ENCODE measurements at places on chromosomes 5 and 9. TPM values are rescaled to one million over a fixed set of nuclear protein-coding genes. Genes with fewer than 3 reads are reported as not detected.

DNA sequence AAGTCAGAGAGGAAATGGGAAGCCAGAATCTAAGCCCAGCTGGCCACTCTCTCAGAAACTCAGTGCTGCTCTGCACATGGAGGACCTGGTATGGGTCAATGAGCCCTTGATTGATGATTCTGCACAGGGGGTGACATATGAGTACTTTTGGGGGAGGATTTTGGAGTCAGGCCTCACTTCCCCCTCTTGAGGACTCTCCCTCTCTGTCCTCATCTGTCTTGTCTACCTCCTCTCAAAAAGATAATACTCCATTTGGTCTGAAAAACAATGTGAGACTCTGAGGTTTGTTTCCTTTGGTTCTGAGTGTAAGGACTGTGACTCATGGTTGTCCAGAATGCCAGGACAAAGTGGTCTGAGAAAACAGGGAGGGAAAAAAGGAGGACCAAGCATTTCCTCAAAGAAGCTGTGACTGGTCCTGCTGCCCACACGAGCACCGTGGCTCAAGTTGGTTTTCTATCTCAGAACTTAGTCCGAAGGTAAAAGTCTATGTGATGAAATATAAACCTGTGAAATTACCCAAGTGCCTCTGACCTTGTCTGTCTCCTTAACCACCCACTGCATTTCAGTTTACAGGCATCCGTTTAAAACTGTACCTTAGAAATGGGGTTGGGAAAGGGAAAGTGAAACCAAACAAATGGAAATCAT, 11.1 kb downstream of the TTC39B start:
- DNase-seq: peak; percentile 84

PCDHA11 gene
- total RNA-seq: 0.11 TPM

GRCh38 chr9:10366171-10366779, 246.5 kb downstream of the PTPRD start:
- DNase-seq: no peak

DNA sequence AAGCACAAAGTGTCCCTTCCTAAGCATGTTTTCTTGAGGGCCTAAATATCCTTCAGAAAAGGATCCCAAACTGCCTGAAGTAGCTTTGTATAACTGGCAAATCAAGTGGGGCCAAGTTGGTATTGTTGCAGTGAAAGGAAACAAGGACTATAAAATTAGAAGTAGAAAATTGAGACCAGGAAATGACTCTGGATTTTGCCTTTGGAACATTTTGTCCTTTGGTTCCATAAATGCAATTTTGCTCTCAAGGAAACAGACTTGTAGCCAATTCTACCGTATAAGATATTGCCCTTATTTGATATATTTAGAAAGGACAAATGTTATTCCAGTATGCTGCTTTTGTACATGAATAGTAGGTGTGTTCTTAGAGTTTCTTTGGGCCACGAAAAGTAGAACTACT, 34.4 kb downstream of the RABGAP1 start:
- peak; percentile 13 for DNase-seq

SERINC5 gene
- total RNA-seq: 6.7 TPM

DNA sequence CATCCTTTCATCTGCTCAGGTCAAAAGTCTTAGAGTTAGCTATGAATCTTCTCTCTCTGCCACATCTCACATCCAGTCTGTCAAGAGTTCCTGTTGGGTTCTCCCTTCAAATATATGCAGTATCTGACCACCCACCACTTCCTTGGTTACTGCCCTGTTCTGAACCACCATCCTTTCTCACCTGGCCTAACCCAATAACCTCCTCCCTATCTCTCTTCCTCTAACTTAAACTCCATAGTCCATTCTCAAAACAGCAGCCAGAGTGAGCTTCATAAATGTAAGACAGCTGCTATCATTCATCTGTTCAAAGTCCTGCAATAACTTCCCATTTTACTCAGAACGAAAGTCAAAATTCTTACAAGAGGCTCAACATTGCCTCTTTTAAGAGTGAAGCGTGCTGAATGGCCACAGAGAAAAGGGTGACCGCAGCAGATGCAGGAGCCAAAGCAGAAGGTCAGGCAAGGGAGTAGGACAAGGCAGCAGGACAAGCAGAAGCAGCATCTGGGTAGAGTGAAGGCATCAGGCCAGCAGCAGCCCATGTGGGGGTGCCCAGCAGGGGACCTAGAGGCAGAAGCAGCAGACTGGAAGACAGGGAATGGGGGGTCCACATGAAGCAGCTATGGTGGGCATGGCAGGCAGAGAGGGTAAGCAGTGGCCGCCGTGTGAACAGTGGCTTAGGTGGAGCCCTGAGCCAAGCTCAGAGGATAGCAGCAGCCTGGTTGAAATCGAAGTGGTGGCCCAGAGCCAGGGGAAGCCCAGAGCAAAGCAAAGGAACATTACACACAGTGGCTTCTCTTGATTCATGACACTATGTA, 39.3 kb upstream of the CDC42SE2 start:
- no peak for DNase-seq

GRCh38 chr5:92749943-92750342, 831.1 kb downstream of the NR2F1-AS1 start:
- peak; percentile 38 for DNase-seq

AJM1 gene
- total RNA-seq: 3.1 TPM

DNA sequence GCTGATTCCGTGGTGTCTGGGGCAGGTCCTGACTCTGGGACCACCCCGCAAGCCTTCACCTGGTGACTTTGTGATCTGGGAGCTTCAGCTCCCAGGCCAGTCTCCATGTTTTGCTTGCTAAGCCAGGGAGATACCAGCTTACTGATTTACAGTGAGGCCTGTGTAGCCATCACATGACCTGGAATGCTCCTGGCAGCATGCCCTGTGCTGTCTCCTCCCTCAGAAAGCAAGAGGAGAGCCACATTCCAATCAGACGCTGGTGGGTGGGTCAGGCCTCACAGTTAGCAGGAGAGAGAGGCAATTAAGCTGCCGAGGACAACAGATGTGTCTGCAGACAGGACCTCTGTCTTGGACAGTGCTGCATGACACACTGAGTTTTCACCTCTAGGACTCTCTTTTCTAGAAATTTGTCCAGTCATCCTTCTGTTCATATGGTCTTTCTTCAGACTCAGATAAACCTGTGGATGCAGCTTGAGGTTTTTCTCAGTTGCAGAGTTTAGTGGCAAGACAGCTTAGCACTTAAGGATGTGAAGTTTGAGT, 24.4 kb upstream of the GRPEL2 start:
- peak; percentile 96 for DNase-seq

GRCh38 chr9:28272127-28272526, 698.8 kb upstream of the C9orf72 start:
- DNase-seq: no peak

DNA sequence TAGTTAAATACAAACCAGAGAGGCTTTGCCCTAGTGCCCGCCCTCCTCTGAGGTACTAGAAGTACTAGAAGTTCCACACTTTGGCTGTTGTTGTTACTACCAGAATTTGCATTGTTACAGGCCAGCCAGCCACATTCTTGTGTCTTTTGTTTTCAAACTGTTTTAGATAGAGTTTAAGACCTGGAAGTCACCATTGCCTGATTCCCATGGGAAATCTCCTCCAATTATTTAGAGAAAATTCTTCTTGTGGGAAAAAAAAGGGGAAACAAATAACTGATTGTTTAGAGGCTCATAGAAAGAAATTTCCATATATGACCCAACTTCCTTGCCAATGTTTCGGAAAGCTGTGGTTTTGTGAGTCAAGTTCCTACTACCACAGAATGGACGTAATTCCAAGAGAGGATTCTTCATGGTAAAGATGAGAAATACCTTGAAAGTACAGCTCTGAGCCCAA, 252.2 kb downstream of the GOLPH3 start:
- DNase-seq: peak; percentile 41

GRCh38 chr5:55517804-55518203, 17.0 kb downstream of the PLPP1 start:
- no peak for DNase-seq

ACSL6 gene
- not detected for total RNA-seq

- DNase-seq: peak; percentile 98
Observed at GRCh38 chr9:3875361-3876132, 349.7 kb upstream of the RFX3 start.

DNA sequence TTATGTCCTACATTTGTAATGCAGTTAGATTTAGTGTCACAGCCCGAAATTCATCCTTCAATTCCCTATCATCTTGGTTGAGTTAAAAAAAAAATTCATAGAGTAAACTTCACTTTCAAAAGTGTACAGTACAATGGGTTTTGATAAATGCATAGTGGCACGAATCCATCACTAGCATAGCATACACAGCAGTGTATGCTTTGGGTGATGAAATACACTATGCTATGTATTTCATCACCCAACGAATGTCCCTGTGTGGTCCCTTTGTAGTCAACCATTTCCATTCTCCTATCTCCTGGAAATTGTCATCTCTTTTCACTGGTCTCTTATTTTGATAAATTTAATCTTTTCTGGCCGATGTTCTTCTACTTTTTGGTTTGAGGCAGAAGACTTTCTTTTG, 129.4 kb upstream of the BASP1 start:
- no peak for DNase-seq

- DNase-seq: peak; percentile 60
Observed at GRCh38 chr9:70589571-70590314, 175.3 kb upstream of the KLF9 start.

DNA sequence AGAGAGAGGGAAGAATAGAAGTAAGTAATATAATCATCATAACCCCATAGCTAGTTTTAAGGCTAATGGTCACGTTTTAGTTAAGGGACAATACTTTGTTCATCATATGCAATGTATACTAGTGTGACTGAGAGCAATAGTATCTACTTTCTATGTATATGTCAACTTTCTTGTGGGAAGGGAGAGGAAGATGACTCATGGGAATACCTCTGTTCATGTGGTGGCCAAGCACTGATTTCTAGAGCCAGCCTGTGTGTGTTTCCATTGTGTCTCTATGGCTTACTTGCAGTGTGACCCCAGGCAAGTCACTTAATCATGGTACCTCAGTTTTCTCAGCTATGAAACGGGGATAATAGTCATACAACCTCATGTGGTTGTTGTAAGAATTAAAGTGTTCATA, 639.6 kb downstream of the CETN3 start:
- DNase-seq: peak; percentile 51

GRCh38 chr5:166433679-166434078, 1857.8 kb upstream of the WWC1 start:
- DNase-seq: no peak

DNA sequence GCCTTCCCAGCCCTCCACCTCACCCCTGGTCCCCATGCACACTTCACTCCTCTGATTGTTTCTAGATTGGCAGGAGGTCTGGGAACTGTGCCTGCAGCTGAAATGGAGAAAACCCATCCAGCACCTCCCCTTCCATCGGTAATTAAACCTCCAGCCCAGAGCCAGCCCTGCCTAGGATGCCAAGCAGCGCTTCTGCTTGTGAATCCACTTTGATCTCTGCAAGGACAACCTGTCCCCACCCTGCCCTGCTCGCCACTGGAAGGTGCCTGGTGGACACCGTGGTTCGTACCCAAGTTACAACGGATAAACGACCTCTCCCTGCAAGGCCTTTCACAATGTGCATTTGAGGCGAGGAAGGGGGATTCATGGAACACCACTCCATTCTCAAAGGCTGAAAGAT, 50.6 kb downstream of the IRX2 start:
- DNase-seq: no peak

- peak; percentile 91 for DNase-seq
Observed at GRCh38 chr9:107807183-107807582, 317.6 kb upstream of the KLF4 start.

GRCh38 chr5:84378961-84379360, 5.7 kb downstream of the EDIL3 start:
- peak; percentile 65 for DNase-seq

- no peak for DNase-seq
Observed at GRCh38 chr5:147699496-147700088, 82.9 kb downstream of the JAKMIP2 start.

GRCh38 chr5:158303275-158303674, 444.3 kb upstream of the CLINT1 start:
- DNase-seq: no peak

SMIM33 gene
- total RNA-seq: not detected

DNA sequence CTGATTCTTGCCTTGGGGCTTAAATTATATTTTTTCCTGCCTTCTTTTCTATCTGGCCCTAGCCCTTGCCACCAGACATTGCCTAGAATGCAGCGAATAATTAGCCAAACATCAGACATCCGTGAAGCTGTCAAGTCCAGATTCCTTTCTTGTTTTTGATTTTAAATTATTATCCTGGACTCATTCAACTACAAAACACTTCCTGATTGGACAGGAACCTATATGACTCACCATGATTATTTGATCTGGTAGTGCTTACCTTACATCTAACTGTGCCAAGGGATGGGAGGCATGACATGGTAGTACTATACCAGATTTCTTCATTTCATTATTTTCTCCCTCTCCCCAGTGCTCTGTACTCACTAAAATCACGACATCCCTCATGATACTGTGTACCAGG, 829.6 kb downstream of the TLR4 start:
- no peak for DNase-seq

PDCD1LG2 gene
- total RNA-seq: 18.3 TPM

DNA sequence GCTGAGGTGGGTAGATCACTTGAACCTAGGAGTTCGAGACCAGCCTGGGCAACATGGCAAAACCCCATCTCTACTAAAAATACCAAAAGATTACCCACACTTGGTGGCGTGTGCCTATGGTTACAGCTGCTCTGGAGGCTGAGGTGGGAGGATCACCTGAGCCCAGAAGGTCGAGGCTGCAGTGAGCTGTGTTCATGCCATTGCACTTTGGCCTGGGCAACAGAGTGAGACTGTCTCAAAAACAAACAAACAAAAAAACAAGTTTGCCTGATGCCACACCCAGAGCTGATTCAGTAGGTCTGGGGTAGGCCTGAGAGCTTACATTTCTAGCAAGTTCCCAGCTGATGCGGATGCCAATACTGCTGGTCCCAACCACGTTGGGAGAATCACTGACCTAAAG, 60.5 kb upstream of the HSPA9 start:
- DNase-seq: no peak

MARCOL gene
- not detected for total RNA-seq

- DNase-seq: no peak
Observed at GRCh38 chr9:98905015-98905414, 38.7 kb upstream of the COL15A1 start.

DNA sequence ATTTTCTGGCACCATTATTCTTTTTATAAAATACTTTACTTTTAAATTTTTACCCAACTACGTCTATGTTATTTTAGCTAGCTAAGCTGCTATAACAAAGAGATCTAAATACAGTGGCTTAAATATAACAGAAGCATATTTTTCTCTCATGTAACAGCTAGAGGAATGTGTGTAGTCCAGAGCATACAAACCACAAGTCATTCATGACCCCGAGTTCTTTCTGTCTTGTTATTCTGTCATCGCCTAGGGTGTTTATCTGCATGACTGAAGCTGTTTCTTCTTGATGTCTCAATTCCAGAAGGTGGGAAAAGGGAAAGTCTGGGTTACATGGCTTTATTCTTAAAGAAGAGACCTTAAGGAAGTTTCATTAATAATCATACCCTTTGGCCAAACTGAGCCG, 136.9 kb upstream of the RFX3 start:
- peak; percentile 6 for DNase-seq

EDIL3 gene
- total RNA-seq: 56.0 TPM

DNA sequence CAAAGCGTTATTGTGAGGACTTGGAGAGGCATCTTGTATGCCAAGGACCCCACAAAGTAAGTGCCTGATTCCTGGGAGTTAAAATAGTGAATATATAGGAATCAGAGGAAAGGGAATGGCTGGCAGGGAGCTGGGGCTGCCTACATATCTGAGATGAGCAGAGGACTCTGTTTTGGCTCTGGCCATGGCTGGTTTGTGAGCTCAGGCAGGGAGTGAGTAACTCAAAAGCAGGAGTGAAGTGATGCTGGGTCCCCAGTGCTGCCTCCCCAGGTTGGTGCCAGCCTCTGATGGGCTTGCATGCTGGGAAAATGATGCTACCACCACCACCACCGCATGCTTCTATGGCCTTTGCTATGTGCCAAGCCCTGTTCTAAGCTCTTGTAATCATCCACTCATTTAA, 246.0 kb upstream of the MVB12B start:
- no peak for DNase-seq

- DNase-seq: peak; percentile 66
Observed at GRCh38 chr9:124390794-124391658, 24.2 kb downstream of the PSMB7 start.

CXCL14 gene
- not detected for total RNA-seq
